ENCODE measurements at places on chromosomes 1 and 21.

GRCh38 chr1:117735045-117735992 lies 129.5 kb downstream of the TENT5C start:
- DNase-seq = no peak

DNA sequence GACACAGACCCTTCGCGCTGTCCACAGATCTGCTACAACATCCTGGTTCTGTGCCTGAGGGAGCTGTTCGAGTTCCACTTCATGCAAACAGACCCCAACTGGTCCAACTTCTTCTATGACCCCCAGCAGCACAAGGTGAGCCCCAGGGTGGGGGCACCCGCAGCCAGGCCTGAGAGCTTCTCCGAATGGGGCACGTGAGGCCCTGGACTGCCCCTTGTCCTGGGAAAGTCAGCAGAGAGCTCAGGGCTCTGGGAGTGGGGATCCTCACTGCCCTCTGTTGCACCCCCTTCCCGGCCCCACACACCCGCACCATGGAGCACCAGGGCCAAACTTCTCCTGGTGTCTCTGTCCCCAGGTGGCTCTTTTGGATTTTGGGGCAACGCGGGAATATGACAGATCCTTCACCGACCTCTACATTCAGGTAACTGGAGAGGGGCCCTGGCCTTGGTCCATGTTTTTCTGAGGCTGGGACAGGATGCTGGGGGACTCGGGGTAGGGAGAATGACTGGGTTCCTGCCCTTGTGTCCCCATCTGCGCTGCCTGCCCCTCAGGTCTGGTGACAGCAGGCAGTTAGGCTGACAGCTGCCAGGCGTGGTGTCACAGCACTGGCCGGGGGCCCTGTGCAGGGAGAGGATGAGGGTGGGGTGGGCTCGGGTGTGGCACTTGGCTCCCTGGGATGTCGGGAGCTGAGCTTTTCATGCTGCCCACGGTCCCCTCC lies 44.6 kb downstream of the COQ8A start:
- peak; percentile 81 for DNase-seq

DNA sequence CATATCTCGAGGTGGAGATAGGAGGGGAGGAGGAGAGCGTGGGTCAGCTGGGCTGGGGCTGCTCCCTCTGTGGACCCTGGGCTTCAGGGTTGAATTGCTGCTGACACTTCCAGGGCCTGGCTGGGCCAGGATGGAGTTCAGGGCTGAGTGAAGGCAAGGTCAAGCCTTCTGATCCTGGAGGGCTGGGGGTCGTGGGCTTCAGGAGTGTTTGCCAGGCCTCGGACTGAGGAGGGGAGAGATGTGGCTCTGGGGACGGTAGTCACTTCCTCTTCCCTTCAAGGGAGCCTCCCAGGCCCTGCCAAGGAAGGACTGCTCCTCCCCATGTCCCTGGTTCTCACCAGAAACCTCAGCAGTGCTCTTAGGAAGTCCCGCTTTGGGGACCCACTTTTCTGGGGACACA lies 12.1 kb upstream of the FAM131C start:
- no peak for DNase-seq

DNA sequence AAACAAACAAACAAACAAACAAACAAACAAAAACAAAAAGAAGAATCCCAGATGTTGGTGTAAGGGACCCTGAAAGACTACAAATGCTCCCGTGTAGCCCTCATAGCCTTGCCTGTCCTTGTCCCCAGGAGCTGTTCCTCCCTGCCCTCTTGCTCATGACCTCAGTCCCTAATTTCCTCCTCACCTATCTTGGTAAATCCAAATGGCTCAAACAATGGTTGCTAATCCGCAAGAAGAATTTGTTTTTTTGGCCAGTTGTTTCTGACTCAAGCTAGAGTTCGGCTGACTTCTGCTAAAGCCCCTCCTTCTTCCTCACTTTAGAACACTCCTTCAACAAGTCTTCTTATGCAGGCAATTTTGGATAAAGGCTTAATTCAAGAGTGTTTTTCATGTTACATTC lies 15.6 kb downstream of the LCA5L start:
- no peak for DNase-seq

DNA sequence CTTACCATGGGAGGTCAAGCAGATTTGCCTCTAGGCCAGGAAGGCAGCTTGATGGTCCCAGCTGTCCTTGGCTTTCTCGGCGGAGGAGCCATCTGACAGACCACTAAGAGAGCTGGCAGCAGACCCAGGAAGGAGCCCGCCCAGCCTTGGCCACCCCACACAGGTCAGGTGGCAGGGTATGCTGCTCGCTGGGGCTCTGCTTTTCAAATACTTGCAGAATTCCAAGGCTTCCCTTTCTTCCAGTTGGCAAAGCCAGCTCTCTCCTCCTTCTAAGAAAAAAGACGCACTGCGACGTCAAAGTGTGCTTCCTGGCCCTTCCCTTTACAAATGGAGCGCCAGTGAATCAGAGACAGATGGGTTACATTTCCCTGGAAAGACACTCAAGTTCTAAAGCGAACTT lies 229.4 kb downstream of the CACNA1E start:
- DNase-seq = no peak

- DNase-seq = peak; percentile 97
These were observed 19.5 kb downstream of the TEX35 start for GRCh38 chr1:178532392-178532791.

DNA sequence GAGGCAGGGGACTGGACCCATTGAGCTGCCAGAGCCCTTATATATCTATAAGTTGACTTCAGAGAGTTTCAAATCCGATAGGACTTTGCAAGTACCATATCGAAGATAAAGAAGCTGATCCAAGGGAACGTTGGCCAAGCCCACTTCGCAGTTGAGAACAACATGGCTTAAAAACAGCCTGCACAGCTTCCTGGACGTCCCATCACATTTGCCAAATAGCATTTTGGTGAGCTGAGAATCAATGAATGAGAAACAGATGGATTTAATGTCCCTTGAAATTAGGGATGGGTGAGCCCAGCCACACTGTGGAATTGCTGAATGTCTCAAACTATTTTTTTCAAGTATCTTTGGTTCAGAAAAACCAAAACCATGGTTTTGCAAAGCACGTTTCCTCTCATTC lies 64.8 kb downstream of the KCNJ15 start:
- peak; percentile 40 for DNase-seq

- DNase-seq = no peak
These were observed 327.8 kb downstream of the PAPPA2 start for GRCh38 chr1:176790786-176791185.

DNA sequence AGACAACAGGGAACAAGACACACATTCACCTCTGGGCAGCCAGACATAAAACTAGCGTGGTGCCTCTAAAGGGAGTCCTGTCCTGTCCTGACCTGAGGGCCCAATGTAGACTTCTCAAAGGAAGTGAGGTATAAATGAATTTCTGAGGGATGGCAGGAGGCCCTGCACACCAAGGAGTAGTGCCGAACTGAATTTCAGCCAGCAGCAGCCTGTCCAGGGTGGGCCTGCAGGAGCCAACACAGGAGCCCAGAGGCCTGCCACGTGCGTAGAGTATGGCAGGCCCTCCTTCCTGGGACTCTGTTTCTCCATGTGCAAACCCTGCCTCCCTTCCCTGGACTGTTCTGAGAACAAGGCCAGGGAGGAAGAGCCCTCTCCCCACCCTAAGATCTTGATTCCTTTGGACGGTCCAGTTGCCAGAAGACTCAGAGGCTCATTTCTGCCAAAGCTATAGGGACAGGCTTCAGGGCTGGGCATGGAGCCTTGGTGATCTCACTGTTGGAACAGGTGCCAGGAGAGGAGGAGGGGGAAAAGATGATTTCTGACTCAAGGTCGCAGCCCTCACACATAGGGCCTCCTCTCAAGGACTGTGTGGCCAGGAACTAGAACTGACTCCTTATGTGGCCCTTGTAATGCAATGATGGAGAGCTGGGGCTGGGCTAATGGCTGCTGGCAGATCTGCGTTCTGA lies 1.8 kb upstream of the FABP3 start:
- DNase-seq = peak; percentile 84

DNA sequence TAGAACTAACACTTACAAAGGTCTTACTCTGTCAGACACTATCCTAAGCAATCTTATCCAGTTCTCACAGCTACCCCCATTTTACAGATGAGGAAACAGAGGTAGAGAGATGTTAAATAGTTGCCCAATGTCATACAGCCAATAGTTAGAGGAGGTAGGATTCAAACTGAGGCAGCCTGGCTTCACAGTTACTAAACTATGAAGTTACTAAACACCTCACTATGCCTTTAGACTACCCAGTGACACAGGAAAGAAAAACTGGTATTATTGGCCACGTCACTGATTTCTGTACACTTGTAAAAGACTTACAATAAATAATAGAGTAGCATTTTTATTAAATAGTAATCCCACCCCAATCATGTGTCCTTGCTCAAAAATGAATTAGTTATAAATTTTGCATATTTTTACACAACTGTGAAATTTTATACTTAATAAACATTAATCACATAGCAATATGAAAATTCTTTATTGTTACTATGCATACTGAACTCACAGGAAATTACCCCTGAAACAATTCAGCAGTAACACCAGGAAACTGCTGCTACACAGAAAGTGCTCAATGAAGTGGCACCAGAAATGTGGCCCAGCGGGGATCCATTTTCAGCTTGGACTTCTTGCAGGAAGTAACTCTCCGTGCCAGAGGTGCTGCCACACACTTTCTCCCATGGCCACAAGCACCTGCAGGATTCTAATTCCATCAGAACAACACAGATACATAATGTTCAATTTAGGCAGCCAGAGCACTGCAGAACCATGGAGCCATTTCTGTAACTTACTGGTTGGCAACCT lies 69.4 kb downstream of the VAV3 start:
- DNase-seq = no peak

GRCh38 chr1:25256578-25256965 lies 9.3 kb upstream of the RSRP1 start:
- DNase-seq = no peak

GRCh38 chr1:8426996-8427395 lies 109.1 kb downstream of the SLC45A1 start:
- DNase-seq = no peak

Data from lower leg skin (tissue), 4 donors.